ENCODE measurements at places on chromosomes 12 and 14. TPM values are rescaled to one million over a fixed set of nuclear protein-coding genes. Genes with fewer than 3 reads are reported as not detected.

The C12orf42 gene
- total RNA-seq = not detected

The GPR132 gene
- 0.43 TPM for total RNA-seq

The RESF1 gene
- total RNA-seq = 26.2 TPM

The FAM222A gene
- 3.8 TPM for total RNA-seq

The GUCY2C gene
- total RNA-seq = not detected

The DTX1 gene
- total RNA-seq = 0.42 TPM

The YARS2 gene
- total RNA-seq = 29.8 TPM

The IQSEC3 gene
- total RNA-seq = not detected

The TTLL5 gene
- total RNA-seq = 13.3 TPM

The APOF gene
- total RNA-seq = not detected

The SYCP3 gene
- not detected for total RNA-seq

The FGF6 gene
- not detected for total RNA-seq

The ASIC1 gene
- total RNA-seq = 6.4 TPM

The AP1G2 gene
- total RNA-seq = 37.1 TPM

The ESPL1 gene
- total RNA-seq = 22.5 TPM

The CMA1 gene
- total RNA-seq = not detected

The TAS2R20 gene
- 0.07 TPM for total RNA-seq

The DACT1 gene
- total RNA-seq = 0.44 TPM

The STXBP6 gene
- 2.2 TPM for total RNA-seq

The PRH2 gene
- not detected for total RNA-seq

The PRMT5 gene
- total RNA-seq = 132 TPM

The VASH1 gene
- total RNA-seq = 4.9 TPM

The CCDC175 gene
- not detected for total RNA-seq

The SCN8A gene
- 1.8 TPM for total RNA-seq

The GPR68 gene
- total RNA-seq = 0.12 TPM

The NGB gene
- not detected for total RNA-seq

The WNT5B gene
- 1.6 TPM for total RNA-seq

The SIX6 gene
- total RNA-seq = not detected

The GLIPR1L1 gene
- not detected for total RNA-seq

The NRIP2 gene
- not detected for total RNA-seq

The TAS2R31 gene
- 0.16 TPM for total RNA-seq

The PZP gene
- not detected for total RNA-seq

The RNF212B gene
- not detected for total RNA-seq

The AP4S1 gene
- total RNA-seq = 5.8 TPM

The GLI1 gene
- 7.7 TPM for total RNA-seq

The CISTR gene
- total RNA-seq = not detected

The AQP2 gene
- total RNA-seq = not detected
